Heart left ventricle (tissue), 16 donors: ENCODE measurements at places on chromosomes 3 and 15. TPM values are rescaled to one million over a fixed set of nuclear protein-coding genes. Genes with fewer than 3 reads are reported as not detected.

The C3orf80 gene
- polyA plus RNA-seq: 0.10 TPM

The ABHD6 gene
- 2.9 TPM for polyA plus RNA-seq

- no peak for DNase-seq
- no peaks in the 10 kb centered on the region for H3K36me3 ChIP-seq
These were observed 47.8 kb upstream of the TMEM158 start for GRCh38 chr3:45273681-45274515.

DNA sequence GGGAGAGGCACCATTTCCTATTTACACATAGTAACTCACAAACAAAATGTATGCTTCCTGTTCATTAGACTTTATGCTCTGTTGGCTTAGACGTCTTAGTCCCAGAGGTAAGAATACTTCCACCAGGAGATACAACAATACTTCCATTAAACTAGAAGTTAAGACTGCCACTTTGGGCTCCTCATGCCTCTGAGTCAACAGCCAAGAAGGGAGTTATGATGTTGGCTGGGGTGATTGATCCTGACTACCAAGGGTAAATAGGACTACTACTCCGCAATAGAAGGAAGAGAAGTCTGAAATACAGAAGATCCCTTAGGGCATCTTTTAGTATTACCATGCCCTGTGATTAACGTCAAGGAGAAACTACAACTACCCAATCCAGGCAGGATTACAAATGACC is 43.5 kb upstream of the ABI3BP start:
- H3K4me3 ChIP-seq: no peak overlapping the region
- no peaks in the 10 kb centered on the region for H3K36me3 ChIP-seq
- H3K27me3 ChIP-seq: no peaks in the 10 kb centered on the region
- no peak overlapping the region for H3K27ac ChIP-seq

- DNase-seq: no peak
- no peak overlapping the region for H3K4me3 ChIP-seq
- no peaks in the 10 kb centered on the region for H3K4me1 ChIP-seq
- no peak overlapping the region for H3K27ac ChIP-seq
- no peaks in the 10 kb centered on the region for H3K36me3 ChIP-seq
These were observed 8.8 kb downstream of the NEK10 start for GRCh38 chr3:27360113-27361078.

The CFAP100 gene
- polyA plus RNA-seq: not detected

- H3K27ac ChIP-seq: no peak overlapping the region
- H3K4me1 ChIP-seq: peaks cover 10% of the 10 kb centered on the region
- no peaks in the 10 kb centered on the region for H3K36me3 ChIP-seq
- H3K4me3 ChIP-seq: no peak overlapping the region
- no peaks in the 10 kb centered on the region for H3K27me3 ChIP-seq
- no peak for DNase-seq
These were observed 182.6 kb downstream of the PDZRN3 start for GRCh38 chr3:73442152-73442551.

DNA sequence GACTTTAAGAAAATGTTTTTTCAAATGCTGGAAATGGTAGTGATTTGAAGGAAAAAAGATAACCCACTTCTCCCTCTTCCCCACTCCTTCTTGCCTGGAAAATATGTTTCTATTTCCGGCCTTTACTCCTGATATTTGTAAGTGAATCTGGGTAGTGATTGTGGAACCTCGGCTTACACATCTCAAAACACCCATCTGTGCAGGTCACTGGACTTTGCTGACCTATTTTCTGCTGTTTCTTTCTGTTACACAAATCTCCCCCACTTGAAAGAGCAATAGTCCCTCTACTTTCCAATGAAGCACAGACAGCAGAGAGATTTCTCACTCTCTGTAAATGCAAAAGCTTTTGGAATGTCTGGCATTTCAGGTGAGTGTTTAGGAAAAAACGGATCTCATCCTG is 76.9 kb upstream of the ICE2 start:
- no peak for DNase-seq
- no peak overlapping the region for H3K4me3 ChIP-seq
- H3K4me1 ChIP-seq: peaks cover 13% of the 10 kb centered on the region
- H3K36me3 ChIP-seq: no peaks in the 10 kb centered on the region
- no peak overlapping the region for H3K27ac ChIP-seq

DNA sequence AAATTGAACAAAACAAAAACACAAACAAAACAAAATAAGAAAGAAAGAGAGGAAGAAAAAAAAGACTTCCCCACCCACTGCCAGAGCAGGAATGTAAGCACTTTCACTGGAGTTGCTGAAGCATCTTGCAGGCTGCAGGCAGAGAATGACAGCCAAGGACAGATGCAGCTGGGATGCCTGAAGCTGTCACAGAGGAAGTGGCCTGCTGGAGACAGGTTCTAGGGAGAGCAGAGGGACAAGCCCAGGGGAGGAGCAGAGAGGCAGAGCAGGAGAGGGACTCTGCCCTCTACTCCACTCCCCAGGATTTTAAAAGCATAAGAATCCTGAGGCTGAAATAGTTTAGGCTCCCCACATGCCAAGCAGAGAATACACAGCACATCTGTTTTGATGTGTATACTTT is 326.2 kb downstream of the TUSC7 start:
- no peaks in the 10 kb centered on the region for H3K4me1 ChIP-seq
- peak overlapping the region; percentile 23 for H3K27ac ChIP-seq
- no peaks in the 10 kb centered on the region for H3K36me3 ChIP-seq
- H3K27me3 ChIP-seq: no peaks in the 10 kb centered on the region

- no peak overlapping the region for H3K27ac ChIP-seq
- no peak overlapping the region for H3K4me3 ChIP-seq
- H3K27me3 ChIP-seq: no peaks in the 10 kb centered on the region
- no peak for DNase-seq
- H3K36me3 ChIP-seq: no peaks in the 10 kb centered on the region
These were observed 21.9 kb upstream of the SSR3 start for GRCh38 chr3:156576651-156577348.

The PHLDB2 gene
- 59.0 TPM for polyA plus RNA-seq

DNA sequence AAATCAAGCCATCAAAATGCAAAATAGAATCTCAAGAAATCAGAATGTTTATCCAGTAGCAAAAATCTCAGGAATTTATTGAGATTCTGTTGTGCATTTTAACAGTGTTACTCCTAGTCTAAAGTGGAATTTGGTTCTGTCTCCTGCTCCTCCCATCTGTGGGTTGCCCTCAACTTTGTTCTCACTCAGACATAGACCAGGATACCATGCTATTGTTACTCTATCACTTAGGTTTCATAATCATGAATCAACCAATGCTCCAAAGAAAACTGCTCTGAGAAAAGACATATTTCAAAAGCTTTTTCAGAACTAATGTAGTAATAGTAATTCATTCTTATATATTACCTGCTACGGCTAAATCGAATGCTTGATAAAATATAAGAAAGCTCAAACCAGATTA is 274.7 kb downstream of the RBMS3 start:
- no peak overlapping the region for H3K4me3 ChIP-seq
- H3K4me1 ChIP-seq: no peaks in the 10 kb centered on the region
- H3K27me3 ChIP-seq: no peaks in the 10 kb centered on the region
- no peak for DNase-seq
- H3K27ac ChIP-seq: no peak overlapping the region

The NANOGP8 gene
- 0.34 TPM for polyA plus RNA-seq

GRCh38 chr3:73603762-73604171 is 21.0 kb downstream of the PDZRN3 start:
- no peak overlapping the region for H3K4me3 ChIP-seq
- DNase-seq: no peak
- H3K27ac ChIP-seq: peak overlapping the region; percentile 21
- peaks cover 4% of the 10 kb centered on the region for H3K36me3 ChIP-seq

DNA sequence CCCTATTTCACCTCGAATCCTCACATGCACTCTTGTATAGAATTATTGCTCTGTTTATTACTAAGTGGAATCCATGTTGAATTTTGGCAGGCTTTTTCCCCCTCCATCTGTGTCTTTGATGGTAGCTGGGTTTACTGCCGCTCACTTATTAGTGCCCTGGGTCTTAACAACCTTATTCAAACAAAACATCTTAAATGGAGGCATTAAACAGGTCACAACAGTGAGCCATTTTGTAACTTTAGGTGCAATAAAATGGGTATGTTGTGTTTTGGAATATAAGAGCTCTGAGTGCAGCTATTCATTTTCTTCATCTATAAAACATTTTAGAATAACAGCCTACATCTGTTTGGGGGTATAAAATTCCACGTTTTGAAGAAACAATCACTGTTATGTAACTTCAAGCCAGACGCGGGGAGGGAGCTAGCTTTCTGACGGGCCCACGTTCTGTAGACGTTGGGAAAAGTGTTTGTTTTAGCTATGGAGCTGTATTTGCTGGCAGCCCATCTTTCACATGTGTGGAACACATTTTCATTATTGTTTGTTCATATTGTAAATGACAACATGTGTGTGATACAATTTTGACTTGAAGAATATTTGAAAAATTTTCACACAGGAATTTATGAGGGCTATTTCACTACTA is 122.0 kb downstream of the SLC25A26 start:
- no peaks in the 10 kb centered on the region for H3K27me3 ChIP-seq
- H3K27ac ChIP-seq: peak overlapping the region; percentile 13
- DNase-seq: no peak
- no peaks in the 10 kb centered on the region for H3K36me3 ChIP-seq
- peaks cover 25% of the 10 kb centered on the region for H3K4me1 ChIP-seq

DNA sequence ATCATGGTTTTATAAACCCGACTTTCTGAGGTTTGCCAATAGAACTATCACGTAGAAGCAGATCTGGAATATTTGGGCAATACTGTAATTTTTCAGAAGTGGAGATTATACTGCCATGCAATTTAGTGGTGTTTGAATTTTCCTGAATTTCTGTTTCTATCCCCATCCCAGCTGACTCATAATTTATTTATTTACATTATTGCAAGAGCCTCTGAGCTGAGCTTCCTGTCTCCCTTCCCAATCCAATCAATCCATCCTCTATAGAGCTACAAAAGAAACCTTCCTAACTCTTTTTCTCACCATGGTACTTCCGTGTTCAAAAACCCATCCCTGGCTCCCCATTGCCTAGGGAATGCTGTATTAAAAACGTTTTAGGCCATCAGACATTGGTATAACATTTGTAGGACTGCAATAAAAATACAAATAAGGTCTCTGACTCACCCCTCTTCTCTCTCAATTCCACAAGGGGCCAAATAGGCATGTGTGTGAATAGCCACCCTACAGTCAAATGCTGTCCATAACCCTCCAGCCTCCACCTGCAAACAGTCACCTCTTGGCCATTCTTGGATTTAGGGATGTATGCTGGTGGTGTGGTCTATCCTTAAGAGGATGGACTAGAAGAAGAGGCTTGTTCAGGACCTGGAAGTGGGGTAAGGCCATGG is 190.7 kb downstream of the CD47 start:
- H3K27me3 ChIP-seq: no peaks in the 10 kb centered on the region
- H3K27ac ChIP-seq: no peak overlapping the region
